Stimulated activated CD4-positive, alpha-beta T cell treated with anti-CD3 and anti-CD28 coated beads, Interleukin-1b, Interleukin-23, amount 100 ng/mL, for 24 hours (primary cell): ENCODE measurements at places on chromosomes 11 and 22.
A peak's percentile ranks its signal among the peaks of the same experiment; 100 is the strongest.

GRCh38 chr11:19891022-19891421 lies 178.4 kb downstream of the NAV2 start:
- no peak for DNase-seq

- peak; percentile 63 for DNase-seq
Observed at GRCh38 chr22:37267135-37267587, 15.1 kb upstream of the CYTH4 start.

DNA sequence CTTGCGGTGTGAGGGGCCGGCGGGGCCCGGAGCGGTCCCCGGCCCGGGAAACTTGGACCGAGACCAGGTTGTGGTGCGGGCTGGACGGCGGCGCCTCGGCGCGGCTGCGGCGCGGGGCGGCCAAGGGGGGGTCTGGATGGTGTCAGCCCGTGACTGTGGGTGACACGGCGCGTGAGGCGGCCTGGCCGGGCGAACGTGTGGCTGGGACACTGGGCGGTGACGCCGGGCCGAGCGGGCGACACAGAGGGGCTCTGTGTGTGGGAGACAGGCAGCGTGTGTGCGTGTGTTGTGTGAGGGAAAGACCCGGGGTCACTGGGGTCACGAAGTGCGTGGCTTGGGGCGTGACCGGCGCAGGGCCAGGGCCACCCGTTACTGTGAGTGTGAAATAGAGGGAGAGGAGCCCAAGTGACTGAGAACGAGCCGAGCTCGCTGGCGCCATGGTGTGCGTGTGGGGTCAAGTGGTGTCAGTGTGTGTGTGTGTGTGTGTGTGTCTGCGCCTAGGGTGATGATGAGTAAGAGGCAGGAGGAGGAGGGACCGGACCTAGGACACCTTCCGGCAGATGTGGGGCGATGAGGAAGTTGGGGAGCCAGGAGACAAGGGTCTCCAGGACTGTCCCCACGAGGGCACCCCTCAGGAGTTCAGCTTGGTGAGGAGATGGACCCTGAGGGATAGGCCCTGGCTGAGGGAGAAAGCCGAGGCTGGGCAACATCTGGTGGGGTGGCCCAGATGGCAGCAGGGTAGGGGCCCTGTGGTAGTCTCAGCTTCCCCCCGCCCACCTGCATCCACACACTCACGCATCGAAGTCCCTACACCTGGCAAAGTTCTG lies 817 bp downstream of the RELT start:
- peak; percentile 40 for DNase-seq

- DNase-seq = no peak
Observed at GRCh38 chr11:31960126-31960525, 130.7 kb upstream of the RCN1 start.

DNA sequence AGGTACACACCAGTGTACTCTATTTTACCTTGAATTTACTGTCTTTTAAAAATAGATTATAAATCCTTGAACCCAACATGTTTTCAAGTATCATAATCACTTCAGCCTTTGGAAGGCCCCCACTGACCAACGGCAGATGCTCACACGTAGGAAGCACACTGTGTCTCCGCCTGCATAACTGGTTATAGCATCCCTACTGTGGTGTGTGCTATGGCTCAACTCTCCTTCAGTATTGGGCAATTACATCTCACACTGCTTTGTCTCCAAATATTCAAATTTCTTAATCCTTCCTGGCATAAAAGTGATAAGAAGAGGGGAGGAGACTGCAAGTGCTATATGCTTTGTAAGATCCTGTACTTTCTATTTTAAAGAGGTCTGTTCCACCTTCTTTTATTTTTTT lies 165.7 kb downstream of the CADM1 start:
- DNase-seq = no peak

DNA sequence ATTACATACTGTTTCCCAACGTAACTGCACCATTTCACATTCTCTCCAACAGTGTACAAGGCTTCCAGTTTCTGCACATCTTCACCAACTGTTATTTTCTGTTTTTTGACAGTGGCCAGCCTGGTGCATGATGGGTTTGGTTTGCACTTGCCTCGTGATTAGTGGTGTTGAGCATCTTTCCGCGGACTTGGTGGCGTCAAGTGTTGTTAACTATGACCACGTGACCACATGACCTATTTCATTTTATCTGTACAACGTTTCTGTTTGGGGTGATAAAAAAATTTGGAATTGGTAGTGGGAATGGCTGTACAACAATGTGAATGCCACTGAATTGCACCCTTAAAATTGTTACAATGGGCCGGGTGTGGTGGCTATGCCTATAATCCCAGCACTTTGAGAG lies 2.5 kb upstream of the YPEL1 start:
- DNase-seq = no peak

DNA sequence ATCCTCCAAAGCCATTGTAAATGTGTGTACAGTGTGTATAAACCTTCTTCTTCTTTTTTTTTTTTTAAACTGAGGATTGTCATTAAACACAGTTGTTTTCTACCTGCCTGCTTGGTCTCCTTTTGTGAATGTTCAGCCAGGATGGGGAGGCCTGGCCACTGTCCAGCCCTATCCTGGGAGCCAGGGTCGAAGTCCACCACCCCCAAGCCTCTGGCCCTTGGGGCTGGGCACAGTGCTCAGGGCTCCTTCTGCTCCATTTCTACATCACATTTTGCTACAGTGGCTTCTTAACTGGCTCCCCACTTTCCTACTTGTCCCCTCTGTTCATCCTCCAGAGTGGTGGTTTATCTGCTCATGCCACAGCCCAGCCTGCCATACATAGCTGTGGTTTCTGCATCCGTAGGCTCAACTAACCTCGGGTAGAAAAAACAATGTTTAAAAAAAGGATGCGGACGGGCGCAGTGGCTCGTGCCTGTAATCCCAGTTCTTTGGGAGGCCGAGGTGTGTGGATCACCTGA lies 2.5 kb upstream of the SMARCB1 start:
- DNase-seq = no peak

- DNase-seq = no peak
Observed at GRCh38 chr11:91742155-91742554, 482.5 kb upstream of the FAT3 start.

DNA sequence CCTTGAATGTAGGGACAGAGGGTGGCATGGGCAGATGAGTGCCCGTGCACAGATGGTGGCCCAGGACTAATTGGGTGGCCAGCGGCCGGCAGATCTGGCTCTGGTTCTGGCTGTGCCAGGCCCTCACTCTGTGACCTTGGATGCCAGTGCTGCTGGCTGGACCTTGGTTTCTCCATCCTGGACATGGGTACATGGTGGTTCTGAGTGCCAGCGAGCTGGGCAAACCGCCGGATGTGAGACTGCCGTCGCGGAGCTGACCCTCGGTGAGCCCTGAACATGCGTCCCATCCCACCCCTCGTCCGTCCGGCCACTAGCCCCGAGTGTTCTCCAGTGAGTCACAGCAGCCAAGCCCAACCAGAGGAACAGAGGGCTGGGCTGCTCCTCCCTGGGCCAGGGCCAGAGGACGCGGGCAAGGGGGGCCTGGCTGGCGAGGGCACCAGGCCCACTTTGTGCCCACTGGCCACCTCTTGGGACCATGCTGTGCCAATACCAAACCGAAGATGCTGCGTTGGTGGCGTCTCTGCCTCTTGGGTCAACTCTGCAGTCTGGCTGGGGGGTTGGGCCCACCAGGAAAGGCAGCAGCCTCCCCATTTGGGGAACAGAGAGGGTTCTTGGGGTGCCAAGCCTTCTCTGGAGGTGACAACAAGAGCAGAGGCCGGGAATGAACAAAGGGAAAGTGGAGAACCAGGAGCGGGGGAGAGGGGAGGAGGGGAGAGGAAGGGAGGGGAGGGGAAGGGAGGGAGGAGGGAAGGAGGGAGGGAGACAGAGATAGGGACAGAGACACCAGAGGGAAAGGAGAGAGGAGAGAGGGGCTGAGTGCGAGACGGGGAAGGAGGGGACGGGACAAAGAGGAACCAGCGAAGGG lies 10.7 kb downstream of the LSP1 start:
- DNase-seq = no peak

- DNase-seq = no peak
Observed at GRCh38 chr11:85694385-85694980, 8.5 kb upstream of the CCDC89 start.

GRCh38 chr11:9831122-9831521 lies 167.2 kb downstream of the SWAP70 start:
- DNase-seq = no peak

DNA sequence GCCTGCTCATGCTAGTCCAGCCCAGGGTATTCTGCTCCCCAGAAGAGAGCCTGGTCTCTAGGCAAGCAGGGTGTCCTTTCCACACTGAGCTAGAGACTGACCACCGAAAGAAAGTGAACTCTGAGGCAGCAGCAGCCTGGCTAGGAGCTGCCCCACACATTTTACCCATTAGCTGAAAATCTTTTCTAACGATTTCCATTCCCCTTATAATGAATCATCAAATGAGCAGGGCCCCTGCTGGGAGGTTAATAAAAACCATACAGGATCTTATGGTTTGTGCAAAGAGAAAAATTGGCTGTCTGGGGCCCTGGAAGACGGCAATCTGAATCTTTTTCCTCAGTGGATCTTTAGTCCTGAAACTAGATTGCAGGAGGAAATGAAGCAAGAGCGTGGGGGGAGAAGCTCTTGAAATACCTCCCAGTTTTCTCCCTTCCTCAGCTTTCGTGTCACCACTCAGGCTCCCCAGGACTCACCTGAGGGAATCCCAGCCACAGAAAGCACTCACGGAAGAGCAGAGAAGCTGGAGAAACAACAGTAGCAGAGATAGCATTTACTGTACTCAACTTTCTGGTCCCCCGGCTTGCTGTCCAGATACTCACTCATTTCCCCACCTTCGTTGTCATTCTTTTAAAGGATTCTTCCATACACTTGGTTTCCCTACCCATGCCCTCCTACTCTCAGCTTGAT lies 74.7 kb upstream of the CD44 start:
- no peak for DNase-seq

DNA sequence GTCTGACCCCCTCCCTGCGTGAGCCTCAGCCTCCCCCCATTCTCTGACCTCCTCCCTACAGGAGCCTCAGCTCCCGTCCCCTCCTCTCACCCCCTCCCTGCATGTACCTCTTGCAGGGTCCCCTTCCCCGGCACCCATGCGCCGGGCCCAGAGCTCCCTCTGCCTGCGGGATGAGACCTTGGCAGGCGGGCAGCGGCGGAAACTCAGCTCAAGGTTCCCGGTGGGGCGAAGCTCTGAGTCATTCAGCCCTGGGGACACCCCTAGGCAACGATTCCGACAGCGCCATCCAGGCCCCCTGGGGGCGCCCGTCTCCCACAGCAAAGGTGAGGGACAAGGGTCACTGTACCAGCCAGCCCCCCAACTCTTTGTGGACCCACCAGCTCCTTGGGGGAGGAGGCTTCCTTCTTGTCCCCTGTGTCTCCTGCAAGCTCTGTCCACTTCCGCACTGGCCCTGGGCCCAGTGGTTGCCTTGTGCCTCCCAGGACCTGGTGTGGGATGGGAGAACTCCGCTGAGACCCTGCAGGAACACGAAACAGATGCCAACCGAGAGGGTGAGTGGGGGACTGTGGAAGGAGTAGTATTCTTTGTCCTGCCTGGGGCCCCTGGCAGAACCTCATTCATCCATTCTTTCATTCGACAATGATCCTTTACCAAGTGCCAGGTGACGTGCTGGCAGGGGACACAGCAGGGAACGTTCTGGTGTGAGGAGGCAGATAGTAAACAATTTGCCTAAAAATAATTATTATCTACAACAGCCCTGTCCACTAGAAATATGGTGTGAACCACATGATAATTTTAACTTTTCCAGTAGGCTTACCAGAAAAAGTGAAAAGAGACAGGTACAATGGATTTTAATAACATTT lies 3.7 kb upstream of the RPS6KA4 start:
- peak; percentile 32 for DNase-seq

- DNase-seq = no peak
Observed at GRCh38 chr11:126469311-126469710, 113.8 kb downstream of the ST3GAL4 start.

- DNase-seq = no peak
Observed at GRCh38 chr11:27459191-27459590, 13.4 kb downstream of the LGR4 start.

DNA sequence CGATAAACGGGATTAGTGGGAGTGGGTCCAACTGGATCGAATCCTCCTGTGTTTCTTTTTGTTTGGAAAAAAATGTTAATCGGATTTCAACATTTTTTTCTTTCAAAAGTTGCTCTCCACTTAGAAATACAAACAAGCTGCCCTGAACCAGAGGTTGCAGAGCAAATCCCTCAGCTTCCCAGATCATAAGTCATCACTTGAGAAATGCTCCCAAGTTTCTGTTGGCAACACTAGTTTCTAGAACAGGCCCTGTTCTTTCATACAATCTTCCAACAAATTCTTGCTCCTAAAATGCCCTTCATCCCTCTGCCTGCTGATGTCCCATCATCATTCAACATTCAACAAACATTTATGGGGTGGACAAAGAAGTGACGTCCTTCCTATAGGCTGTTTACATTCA lies 1.3 kb upstream of the MLC1 start:
- no peak for DNase-seq
